ENCODE measurements at places on chromosomes 5 and 9.

GRCh38 chr9:96509848-96510247 lies 59.9 kb downstream of the HABP4 start:
- DNase-seq, result no peak

DNA sequence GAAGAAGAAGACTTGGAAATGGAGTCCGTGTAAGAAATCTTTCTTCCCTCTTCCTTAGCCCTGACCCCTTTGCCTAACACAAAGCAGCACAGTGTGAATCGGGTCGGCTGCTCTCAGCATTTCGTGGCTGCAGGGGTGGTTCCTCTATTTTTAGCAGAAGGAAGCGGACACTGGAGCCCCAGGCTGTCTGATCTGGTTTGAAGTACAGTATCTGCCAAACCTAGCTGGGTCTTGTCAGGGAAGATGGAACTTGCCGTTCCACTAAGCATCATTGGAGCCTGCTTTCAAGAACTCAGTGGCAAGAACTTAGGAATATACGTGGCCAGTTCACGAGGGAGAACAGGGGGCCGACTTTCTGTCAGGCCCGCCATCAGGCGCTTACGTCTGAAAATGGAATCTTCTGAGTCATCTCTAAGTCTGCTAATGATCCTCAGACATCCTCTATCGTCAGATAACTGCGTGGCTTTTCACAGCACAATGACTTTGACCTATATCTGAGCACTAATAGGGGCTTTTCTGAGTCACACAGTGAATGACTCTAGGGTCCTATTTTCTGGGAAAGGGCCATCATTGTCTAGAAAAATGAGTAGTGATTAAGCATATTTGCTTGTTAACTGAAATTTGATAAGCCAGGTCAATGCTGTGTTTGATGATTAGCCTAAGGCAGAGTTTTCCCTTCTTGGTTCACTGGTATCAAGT lies 43.3 kb upstream of the NCS1 start:
- DNase-seq, result peak; percentile 46

- DNase-seq, result no peak
Observed at GRCh38 chr5:107428303-107428813, 242.4 kb downstream of the EFNA5 start.

GRCh38 chr5:154369682-154370081 lies 76.1 kb upstream of the SAP30L start:
- no peak for DNase-seq

- no peak for DNase-seq
Observed at GRCh38 chr5:6401410-6401809, 23.1 kb upstream of the MED10 start.

DNA sequence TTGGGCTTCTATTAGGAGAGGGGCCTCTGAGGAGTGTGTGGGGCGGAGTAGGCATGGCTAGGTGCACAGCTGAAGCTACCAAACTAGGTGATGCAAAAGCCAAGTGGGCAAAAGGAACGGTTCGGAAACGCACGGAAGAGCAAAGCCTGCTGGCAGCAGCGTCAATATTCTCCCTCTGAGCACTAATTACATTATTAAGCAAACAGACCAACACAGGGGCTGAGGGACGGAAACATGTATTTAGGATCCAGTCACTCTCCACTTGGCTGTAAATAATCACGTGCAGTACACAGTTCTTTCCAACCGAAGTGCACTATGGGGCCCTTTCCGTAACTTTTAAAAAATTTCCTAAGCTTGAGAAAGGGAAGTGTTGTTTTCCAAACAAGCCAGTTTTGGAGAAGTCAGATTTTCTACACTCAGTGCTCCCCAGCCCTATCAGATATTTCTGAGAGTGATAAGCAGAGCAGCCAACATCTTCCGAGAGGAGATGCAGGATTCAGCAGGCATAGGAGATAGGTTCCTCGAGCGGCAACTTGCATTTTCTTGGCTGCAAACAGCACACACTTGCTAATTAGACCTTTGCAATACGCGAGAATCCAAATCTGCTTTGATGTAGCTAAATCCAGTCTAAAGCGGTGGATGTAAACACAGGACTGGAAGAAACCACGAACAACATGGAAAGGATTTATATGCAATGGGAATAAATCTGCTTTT lies 217.2 kb upstream of the TBCA start:
- no peak for DNase-seq

DNA sequence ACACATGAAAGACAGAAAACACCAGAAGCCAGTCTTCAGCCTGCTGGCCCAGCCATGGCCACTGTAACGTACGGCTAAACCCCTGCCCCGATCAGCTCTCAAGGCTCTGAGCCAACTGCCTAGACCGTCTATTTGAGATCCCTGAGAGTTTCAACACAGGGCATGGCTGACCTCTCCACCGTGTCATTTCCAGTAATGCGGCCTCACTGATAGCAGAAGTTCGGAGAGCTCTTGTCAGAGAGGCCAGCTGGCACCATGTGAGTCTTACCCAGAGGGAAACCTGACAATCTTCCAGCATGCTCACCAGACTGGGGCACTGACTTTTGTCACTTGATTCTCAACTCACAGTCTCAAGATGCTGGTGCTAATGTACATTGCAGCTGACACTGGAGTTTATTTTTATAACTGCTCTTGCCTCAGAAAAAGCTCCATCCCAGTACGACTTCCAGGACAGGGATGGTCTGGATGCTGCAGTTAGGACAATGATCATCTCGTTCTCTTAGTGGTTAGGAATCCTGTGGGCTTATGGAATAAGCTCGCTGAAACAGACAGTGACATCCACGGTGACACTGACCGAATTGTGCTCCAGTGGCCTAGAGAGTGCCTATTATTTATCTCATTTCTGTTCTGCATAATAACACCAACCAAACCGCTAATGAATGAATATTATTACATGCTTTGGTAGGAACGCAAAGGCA lies 372.7 kb downstream of the ICE1 start:
- no peak for DNase-seq

DNA sequence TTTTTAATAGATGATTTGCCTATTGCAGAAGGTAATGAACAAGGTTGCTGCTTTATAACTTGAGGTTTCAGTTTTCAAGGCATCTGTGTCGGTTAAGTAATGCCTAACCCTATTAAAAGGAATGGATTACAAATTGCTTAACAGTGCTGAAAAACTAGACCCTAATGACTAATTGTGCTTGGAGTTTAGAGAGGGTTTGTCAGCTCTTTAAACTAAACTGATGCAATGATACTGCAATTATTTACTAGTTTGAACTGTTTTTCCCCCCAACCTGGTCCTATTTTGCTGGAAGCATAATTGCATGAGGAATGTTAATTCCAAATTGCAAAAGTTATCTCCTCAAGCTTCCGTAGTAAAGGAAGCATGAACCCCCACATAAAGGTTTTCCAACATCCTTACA lies 39.3 kb upstream of the TLX3 start:
- no peak for DNase-seq

GRCh38 chr5:168302785-168303184 lies 11.3 kb downstream of the WWC1 start:
- DNase-seq, result no peak

- DNase-seq, result no peak
Observed at GRCh38 chr9:27109621-27110020, 596 bp downstream of the TEK start.

GRCh38 chr5:42894057-42894456 lies 82.4 kb upstream of the SELENOP start:
- DNase-seq, result no peak
